ENCODE measurements at places on chromosomes 13 and 19.

DNA sequence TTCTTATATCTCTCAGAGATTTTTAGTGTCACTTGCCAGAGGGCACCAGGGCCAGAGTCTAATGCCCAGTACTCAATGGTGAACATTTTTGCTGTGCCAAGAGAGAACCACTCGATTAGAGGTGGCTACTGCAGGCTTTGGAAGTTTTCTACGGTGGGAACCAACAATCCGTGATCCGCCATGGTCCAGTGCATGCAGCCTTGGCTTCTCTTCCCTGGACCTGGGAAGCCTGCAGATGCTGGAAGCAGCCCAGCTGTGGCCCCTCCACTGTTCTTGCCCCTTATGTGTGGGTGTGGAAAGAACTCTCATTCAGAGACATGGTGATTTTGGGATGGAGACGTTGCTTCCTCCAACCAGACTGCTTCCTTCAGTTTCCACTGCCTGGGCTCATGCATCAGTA is 224.2 kb downstream of the TSHZ3 start:
- no peak for DNase-seq

DNA sequence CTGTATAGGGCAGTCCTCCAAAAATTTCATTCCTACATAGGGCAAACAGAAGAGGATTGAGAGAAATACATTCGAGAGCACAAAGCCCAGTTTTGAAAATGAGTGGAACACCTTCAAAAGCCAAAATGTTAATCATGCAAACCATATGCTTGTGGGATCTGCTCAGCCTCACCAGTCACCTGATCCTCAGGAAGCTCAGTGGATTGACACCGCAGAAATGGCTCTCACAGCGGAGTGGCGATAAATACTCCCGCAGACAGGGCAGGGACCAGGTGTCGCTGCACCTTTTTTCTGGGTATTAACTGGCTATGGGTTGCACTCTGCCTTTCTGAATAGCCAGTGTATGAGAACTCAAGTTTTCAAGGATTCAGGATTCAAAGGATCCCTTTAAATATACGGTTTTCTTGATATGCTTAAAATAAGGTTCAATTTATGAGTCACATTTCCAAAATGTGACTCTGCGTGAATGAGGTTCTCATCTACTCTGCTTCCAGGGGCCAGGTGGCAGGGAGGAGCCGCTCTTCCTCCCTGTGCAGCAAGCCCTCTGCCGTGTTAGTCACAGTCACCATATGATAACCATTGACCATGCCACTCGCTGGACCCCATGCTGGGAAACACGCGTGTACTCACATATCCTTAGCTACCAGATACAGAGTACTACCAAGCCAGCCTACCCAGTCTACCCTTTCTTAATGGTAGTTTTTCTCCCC is 18.3 kb upstream of the DHRS12 start:
- DNase-seq = no peak

- no peak for DNase-seq
Observed at GRCh38 chr13:109203587-109203986, 574.2 kb downstream of the MYO16 start.

DNA sequence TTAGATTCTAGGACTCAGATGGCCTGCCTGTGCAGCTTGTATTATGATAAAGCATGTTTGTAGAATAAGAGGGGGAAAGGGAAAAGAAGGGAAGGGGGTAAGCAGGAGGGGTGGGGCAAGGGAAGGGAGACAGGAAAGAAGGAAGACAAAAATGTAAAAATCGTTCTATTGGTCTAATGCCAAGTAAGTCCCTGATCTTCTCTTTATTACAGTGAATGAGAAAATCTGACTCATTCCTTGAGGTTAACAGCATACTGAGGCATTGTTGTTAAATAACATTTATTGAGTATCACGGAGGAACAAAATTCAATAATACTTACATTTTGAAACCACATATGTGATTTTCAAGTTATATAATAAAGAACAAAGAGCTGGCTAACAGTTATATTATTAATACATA is 1534.7 kb downstream of the OLFM4 start:
- DNase-seq = no peak

DNA sequence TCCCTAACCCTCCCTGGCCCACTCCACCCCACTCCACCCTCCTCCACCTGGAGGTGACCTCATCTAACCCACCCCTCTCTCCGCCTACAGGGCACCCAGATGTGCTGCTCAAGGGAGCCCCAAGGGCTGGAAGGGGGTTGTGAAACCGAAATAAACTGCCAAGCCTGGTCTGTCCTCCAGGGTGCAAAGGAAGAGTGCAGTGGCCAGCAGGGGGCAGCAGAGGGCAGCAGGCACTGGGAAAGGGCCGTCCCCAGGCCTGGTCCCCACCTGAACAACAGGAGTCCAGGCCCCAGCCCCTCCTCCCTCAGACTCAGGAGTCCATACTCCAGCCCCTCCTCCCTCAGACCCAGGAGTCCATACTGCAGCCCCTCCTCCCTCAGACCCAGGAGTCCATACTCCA is 8.4 kb upstream of the BCAM start:
- DNase-seq = peak; percentile 74

DNA sequence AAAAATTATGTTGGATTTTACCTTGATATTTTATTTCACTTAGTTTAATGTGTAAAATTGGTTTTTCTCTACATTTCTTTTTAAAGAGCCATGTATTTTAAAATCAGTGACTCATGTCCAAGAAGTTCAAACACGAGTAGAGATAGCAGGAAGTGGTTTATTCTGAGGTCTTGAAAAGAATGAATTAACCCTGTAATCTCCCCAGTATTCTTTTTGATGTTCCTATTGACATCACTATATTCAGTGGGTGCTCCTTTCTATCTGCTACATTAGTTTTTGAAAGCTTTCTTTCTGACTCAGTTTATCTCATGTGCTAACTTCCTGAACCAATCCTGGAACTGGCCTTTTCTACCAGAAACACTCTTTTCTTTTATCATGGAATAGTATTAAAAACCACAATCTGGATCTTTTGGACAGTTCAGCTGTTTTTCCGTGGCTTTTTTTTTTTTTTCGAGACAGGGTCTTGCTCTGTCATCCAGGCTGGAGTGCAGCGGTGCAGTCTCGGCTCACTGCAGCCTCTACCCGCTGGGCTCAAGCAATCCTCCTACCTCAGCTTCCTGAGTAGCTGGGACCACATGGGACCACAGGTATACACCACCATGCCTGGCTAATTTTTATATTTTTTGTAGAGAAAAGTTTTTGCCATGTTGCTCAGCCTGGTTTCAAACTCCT is 114.9 kb downstream of the PCCA start:
- DNase-seq = no peak

DNA sequence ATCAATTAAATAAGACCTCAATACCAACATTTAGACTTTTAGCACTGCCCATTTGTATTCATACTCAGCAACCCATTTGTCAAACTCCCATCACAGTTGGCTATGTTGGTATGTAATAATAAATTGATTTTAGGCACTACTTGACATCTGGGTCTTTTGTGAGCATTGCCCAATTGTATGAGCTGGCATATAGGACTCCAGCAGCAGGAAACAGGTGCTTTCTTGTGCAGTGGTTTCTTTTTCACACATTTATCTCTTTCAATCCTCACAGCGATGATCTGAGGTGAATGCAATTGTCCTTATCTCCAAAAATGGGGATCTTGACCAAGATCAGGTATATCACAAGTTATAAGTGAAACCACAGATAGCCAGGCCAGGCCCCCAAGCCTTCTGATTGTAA is 96.9 kb upstream of the OXGR1 start:
- no peak for DNase-seq

DNA sequence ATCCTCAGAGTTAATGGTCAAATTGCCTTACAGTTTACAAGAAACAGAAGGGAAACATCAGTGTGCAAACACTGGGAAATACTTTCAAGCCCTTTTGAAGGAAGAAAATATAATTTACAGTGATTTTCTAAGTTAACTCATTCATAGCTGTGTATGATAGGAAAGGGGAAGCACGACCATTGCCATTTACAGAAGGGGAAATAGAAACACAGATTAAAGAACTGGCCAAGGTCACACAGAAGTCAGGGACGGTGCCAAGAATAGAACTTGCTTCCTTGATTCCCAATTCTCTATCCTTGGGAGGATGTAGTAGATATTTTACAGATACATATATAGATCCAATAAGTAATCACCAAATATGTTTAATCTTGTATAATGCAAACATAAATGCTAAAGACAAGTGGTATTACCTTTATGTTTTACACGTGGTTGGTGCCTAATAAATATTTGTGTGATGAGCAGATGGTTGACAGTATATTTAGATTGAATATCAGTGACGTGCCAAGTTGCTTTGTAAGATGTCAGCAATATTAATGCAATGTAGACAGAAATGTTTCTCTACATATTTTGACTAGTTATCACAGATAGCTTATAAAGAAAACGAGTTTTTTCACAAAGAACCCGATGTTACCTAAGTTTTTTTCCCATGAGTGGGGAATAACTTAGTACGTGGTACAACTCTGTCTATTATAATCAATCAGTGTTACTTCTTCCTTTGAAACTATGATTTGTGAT is 73.1 kb downstream of the FLT1 start:
- DNase-seq = no peak

DNA sequence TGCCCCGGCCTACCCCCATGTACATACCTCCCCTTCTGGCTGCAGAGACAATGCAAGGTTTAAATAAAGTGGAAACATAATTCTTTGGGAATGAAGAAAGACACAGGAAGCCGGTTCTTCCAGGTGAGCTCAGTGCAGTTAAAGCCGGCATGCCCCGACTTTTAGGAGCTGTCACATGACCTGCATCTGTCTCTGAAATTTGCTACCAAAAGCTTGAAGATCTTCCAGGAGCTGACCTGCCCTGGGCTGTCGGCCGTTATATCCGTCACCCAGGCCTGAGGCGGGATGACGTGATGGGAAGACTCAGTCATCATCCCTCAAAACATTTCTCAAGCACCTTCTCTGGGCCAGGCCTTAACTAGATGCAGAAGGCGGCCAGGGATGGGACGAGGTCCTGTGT is 10.3 kb downstream of the RAB8A start:
- DNase-seq = no peak

DNA sequence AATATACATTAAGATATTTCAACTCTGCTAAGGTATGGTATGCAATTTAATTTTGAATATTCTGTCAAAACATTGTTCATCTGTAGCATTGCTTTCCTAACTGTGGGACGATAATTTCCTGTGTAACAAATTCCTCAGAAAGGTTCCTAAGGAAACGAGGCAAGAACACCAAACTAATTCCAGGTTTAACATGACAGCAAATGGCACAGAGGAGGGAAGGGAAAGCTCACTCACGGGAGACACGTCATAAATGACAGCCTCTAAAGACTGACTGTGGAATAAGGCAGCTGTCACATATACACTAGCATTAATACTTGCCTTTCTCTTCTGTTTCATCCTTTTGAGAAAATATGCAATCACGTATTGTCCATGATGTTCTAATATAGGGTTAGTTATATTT is 380.6 kb downstream of the LIG4 start:
- no peak for DNase-seq

- no peak for DNase-seq
Observed at GRCh38 chr19:32018014-32018413, 327.4 kb upstream of the ZNF507 start.

DNA sequence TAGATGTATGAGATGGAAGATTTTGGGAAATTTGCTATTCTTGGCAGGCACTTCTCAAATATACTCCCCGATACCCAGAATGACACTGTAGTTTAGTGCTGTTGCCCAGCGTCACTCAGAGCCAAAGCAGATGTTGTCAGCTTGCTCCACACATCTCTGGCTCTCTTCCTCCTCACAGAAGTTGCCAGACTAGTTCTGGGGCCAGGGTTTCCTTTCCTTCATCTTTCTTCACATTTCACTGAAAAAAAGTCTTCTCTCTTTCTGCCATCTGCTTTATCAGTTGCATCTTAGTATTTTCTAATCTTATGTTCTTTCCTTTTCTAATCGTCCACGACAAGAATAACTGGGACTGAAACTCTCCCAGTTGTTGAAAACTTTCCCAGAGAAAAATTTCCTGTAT is 251.4 kb downstream of the RGCC start:
- no peak for DNase-seq

- no peak for DNase-seq
Observed at GRCh38 chr19:7196763-7197118, 97.5 kb downstream of the INSR start.

GRCh38 chr13:111521691-111522229 is 201.3 kb downstream of the TEX29 start:
- DNase-seq = no peak

DNA sequence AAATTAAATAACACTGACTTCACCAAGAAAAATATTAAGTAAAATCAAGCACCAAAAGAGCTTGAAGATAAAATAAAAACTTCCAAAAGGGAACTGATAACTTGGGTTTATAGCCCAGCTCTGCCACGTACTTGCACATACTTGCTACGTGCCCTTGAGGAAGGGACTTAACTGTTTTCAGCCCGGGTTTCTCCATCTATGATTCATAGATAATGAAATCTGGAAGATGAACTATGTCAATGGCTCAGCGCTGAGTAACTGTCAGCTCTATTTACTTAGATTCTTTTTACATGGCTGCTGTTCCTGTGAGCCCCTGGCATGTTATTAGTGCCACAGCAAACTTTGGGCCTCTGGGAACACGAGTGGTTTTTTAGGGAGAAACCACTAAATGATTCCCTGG is 9.6 kb upstream of the ZC3H13 start:
- DNase-seq = no peak

DNA sequence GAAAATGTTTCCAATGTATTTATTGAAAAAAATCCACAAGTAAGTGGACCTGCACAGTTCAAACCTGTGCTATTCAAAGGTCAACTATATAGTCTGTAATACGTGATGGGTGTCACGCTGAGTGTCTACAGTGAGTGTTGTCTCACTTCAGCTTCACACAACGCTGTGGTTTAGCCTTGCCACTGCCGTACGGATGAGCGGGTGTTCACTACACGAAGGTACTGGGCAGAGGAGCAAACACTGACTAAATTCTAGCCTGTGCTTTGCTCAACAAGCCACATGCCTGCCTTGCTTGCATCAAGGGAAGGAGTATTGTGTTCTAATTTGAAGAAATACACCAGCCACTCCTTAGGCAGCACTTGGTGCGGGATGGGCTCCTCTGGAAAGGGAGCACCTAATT is 3.4 kb upstream of the FFAR3 start:
- no peak for DNase-seq

DNA sequence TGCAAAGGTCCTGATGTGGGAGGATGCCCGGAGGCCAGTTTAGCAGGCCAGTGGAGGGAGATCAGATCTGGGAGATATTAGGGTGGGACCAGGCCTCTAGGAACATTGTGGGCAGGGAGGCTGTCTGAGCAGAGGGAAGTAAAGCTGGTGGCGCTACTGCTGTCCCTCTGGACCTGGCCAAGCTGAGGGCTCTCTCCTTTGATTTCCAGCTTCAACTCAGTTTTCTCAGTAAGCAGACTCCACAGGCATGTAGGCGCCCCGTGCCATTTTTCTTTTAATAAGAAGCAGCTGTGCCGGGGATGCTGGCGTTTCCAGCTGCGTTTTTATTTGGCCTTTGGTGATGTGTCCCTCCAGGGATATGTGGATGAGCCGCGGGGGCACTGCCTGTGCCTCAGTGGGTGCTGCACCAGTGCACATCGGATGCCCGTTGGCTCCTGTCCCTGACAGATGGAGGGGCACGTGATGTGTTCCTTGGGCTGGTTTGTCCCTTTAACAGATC is 6.7 kb downstream of the DNM2 start:
- DNase-seq = no peak
